ENCODE measurements at places on chromosomes 5 and 9.

- DNase-seq = no peak
These were observed 75.6 kb upstream of the GRIN3A start for GRCh38 chr9:101814064-101814463.

GRCh38 chr9:96502539-96503373 lies 52.8 kb downstream of the HABP4 start:
- DNase-seq = no peak

DNA sequence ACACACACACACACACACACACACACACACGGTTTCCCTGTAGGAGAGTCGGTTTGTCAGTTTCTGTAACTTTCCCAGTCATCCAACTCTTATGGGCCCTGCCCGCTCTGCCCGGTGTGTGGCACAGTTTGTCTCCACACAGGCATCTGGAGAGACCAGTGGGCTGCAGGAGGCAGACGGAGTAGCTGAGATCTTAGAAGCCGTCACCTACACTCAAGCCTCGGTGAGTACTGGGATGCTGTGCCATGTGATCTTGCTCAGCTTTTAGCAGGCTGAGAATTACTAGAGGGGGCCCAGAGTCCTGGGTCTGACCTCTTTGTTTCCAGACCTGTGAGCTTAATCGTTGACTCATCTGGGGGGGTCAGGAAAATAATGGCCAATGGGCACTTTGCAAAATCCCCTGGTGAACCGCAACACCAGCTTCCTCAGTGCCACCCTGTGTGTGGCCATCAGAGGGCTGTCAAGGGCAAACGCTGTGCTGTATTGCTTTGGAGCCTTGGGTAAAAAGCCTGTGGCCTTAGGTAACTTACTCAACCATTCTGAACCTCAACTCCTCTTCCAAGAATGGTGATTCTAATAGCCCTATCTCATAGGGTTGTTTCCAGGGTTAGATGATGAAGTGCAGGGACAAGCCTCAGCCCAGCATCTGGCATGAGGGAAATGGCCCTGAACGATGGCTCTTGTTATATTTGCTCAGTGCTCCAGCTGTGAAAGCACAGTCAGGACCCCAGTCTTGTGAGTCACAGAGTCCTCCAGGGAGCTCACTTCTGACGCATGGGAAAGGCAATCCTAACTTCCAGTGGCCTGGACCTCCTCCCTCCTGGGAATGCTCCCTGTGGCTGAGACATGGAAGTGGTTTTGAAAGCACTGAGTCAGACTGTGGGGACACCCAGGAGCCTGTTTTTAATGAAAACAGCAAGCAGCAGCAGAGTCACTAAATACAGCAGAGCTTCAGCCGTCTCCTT lies 45.6 kb downstream of the COL15A1 start:
- DNase-seq = no peak

DNA sequence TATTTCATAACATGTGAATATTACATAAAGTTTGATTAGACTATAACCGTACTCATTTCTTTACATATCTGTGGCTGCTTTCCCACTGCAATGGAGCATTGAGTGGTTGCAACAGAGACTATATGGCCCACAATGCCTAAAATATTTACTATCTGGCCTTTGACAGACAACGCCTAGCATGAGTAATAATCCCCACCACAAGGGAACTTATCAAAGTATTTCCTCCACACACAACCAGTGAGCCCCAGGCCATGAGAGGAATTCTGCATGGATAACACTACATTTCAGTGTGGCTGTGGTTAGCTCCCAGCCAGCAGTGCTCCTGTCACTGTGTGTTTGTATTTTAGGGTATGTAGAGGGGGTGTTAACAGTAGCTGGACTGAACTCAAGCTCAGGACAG lies 54.8 kb downstream of the FAM81B start:
- DNase-seq = no peak

- DNase-seq = no peak
These were observed 44.1 kb upstream of the FSD1L start for GRCh38 chr9:105403552-105404248.

DNA sequence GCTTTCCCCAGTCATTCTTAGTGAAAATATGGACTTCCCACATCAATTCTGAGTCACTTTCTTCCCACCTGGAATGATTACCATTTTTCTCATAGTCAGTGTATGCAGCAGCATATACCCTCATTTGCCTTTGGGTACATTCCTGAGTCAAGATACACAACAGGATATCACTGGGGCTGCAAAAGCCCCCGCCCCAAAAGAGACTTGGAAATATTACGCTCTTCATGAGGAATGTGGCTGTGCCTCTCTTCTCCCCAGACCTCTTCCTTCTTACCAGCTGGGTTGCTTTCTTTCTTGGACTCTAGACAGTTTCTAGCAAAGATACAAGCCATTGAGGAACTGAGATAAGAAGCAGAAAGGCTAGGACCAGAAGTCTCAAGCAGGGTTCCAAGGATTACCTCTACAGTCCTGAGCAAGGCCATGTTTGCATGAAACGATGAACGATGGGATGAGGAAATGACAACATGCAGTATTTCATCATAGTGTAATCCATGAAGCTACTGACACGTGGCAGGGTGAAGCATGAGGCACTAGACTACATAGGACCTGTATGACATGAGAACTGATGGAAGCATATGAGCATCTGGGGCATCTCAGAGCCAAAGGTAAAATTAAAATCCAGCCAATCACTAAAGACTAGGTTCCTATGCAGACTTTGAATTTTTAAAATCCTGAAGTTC lies 218.1 kb downstream of the RAB3C start:
- no peak for DNase-seq

DNA sequence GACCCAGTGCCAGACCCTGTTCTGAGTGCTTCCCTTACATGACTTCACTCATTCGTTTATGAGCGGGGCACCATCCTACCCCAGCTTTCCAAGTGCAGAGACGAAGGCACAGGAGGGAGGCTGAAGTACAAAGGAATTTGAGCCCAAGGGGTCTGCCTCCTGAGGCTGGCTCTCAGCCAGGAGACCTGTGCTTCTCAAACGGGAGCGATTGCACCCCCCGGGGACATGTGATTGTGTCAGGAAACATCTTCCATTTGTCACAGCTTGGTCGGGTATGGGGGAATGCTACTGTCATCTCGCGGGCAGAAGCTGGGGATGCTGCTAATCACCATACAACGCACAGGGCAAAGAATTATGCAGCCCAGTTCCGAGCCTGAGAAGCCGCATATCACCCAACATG lies 23.9 kb downstream of the ADCY2 start:
- no peak for DNase-seq

DNA sequence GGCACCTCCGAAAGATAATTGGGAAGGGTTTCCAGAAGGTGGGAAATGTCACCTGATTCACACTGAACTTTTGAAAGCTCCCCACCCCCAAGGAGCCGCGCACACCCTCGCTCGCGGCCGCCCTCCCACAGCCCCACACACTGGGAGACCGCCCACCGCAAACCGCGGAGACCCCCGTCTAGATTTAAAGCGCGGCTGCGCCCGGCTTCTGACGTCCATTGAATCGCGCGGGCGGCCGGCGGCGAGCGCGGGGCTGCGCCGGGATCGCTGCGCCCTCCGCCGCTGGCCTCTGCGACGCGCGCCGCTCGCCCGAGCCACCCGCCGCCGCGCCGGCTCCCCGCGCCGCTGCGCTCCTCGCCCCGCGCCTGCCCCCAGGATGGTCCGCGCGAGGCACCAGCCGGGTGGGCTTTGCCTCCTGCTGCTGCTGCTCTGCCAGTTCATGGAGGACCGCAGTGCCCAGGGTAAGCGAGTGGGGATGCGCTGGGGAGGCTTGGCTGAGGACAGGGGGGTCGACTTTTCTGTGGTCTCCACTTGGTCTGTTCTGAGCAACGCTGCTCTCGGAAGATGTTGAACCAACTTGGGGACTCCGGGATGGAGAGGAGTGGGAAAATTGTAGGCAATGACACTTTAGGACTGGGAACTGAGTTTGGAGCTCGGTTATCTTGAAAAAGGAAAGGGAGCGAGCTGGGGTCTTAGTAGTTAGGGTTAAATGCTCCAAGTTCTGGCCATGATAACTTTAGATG lies at the start of gene FST:
Gene FST (plus strand): TSS at position 214 of the 743 bp plus-strand sequence. CDS start 163 bp downstream, at position 377.
- no peak for DNase-seq

GRCh38 chr9:127813686-127814226 lies 11.1 kb downstream of the FPGS start:
- DNase-seq = no peak

GRCh38 chr9:109129470-109130197 lies 9.9 kb upstream of the TMEM245 start:
- DNase-seq = no peak

GRCh38 chr5:32600054-32600622 lies 14.8 kb downstream of the SUB1 start:
- DNase-seq = no peak

- DNase-seq = no peak
These were observed 59.1 kb upstream of the IER5L start for GRCh38 chr9:129237164-129237611.

- DNase-seq = no peak
These were observed 89.2 kb upstream of the PRLR start for GRCh38 chr5:35319333-35320002.

DNA sequence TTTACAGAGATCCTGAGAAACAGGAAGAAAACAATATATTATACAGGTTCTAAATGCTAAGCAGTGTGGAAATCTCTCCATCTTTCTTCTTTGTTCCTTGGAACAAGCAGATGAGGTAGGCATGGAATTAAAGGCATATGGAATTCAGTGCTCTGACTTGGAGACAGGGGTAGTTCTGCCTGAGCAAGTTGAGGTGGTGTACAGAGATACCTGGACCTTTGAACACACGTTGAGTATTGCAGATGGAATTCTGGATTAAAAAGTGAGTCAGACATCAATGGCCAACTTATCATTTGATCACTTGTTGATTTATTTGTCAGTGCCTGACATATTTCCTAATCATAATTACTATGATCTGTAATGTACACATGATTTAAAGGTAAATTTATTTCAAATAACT lies 293.9 kb upstream of the IRX4 start:
- no peak for DNase-seq

DNA sequence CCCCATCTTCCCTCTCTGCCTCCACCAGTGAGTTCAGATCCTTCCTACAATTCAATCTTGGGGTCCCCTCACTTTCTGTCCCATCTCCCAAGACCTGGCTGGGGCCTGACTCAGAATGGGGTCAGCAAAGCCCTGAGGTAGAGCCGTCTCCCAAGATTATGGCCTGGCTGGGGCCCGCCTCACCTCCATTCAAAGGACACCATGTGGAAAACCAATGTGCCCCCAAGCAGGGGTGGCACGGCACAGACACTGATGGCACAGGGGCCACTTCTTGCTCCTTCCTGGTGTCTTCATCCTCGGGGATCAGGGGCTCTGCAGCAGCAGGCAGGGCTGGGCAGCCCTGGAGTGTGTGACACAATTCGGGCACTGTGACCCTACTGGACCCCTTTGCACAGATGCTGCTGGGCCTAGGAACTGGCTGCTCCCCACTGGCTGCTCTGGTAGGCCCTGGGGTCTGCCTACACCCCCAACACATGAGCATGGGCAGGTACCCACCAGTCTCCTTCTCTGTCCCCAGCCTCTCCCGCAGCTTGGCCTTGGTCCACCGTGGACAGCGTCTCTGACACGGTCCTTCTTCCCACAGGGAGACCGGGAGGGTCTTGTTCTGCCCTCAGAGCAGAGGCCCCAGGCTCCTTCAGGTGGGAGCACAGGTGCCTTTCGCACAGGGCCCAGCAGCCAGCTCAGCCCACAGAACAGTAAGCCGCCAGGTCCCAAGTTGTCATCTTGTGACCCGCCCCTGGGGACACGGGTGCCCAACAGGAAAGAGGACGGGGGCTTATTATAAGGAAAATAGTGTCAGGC lies 89.5 kb downstream of the ADAMTS2 start:
- no peak for DNase-seq
